Progenitor cell of endocrine pancreas (in vitro differentiated cells): ENCODE measurements at places on chromosomes 13 and 19. TPM values are rescaled to one million over a fixed set of nuclear protein-coding genes. Genes with fewer than 3 reads are reported as not detected.

DNA sequence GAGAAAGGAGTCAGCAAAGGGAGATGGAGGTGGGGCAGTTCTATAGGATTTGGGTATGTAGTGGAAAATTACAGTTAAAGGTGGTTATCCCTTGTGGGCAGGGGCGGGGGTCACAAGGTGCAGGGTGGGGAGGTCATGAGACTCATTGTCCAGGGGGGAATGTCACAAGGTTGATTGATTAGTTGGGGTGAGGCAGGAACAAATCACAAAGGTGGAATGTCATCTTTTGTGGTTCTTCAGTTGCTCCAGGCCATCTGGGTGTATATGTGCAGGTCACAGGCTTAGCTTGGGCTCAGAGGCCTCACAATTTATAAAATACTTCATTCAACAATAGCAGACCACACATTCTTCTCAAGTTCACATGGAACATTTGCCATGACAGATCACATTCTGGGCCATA is 109.6 kb downstream of the ATP11A start:
- H3K4me1 ChIP-seq, result peaks cover under 1% of the 10 kb centered on the region
- H3K36me3 ChIP-seq, result peaks cover 41% of the 10 kb centered on the region
- peak overlapping the region; percentile 48 for H3K27ac ChIP-seq
- no peaks in the 10 kb centered on the region for H3K27me3 ChIP-seq
- no peak for DNase-seq

DNA sequence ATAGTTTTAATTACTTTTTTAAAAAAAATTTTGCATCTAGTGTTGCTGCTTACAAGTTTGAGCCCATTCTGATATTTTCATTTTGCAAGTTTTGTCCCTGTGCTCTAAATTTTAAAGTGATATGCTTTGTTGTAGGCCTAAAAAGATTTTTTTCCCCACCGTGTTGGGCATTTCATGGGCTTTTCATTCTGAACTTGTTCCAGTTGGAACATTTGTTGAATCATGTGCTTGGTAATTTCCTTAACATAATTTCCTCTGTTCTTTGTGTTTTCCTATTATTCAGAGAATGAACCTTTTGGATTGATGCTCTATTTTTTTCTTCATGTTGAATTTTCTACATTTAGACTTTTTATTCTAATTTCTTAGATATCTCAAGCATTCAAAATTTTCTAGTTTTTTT is 206.4 kb upstream of the SPRY2 start:
- peaks cover 2% of the 10 kb centered on the region for H3K36me3 ChIP-seq
- H3K27ac ChIP-seq, result no peak overlapping the region
- no peaks in the 10 kb centered on the region for H3K27me3 ChIP-seq
- no peak overlapping the region for H3K4me3 ChIP-seq
- peaks cover 3% of the 10 kb centered on the region for H3K4me1 ChIP-seq

DNA sequence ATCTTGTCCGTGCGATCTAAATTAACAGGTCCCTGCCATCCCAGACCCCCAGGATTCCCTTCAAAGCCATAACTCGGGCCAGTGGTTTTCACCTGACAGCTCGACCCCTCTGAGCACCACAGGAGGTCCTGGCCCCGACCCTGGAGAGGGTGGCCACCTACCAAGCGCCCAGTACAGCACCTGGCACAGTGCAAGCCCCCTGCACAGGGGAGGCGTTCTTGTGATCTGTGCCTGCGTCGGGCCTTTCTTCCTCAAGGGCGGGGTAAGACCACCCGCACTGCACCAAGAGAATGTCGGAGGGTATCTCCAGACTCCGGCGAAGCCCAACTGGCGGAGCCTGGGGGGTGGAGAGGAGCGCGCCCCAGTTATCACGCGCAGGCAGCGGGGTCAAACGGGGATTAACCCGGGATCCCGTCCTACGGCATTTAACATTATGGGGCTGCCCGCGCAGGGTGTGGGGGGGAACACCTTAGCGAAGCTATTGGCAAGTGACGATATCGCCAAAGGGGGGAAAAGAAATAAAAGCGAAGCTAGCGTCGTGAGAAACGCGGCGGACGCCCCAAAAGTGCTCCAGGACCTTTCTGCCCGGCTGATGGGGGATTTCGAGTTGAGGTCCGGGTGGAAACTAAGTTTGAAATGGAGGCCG is 1.3 kb upstream of the HNRNPL start:
- no peaks in the 10 kb centered on the region for H3K27me3 ChIP-seq
- peaks cover 29% of the 10 kb centered on the region for H3K4me1 ChIP-seq
- peak; percentile 19 for DNase-seq

- no peaks in the 10 kb centered on the region for H3K4me1 ChIP-seq
- peak overlapping the region; percentile 71 for H3K27ac ChIP-seq
- peaks cover 8% of the 10 kb centered on the region for H3K36me3 ChIP-seq
- DNase-seq, result no peak
- no peaks in the 10 kb centered on the region for H3K27me3 ChIP-seq
- H3K4me3 ChIP-seq, result no peak overlapping the region
Measured at GRCh38 chr19:16121967-16122366, 10.3 kb downstream of the RAB8A start.

GRCh38 chr13:30869491-30869890 is 36.6 kb upstream of the MEDAG start:
- no peak for DNase-seq
- H3K36me3 ChIP-seq, result no peaks in the 10 kb centered on the region
- peaks cover 15% of the 10 kb centered on the region for H3K27me3 ChIP-seq
- peaks cover 18% of the 10 kb centered on the region for H3K4me1 ChIP-seq
- H3K27ac ChIP-seq, result no peak overlapping the region

DNA sequence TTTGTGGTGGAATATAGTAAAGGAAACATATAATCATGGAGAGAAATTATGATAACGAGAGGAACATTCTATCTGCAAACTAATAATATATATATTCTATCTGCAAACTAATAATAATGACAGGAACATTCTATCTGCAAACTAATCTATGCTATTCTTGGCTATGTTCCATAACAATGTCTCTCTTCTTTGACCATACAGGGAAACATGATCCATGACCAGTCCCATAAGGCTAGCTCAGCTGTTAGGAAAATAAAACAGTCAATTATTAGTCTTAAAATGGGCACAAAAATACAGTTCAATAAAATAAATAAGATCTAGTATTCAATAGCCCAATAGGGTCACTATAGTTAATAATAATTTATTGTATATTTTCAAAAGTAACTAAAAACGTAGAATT is 707.8 kb upstream of the PCDH20 start:
- no peaks in the 10 kb centered on the region for H3K4me1 ChIP-seq
- no peaks in the 10 kb centered on the region for H3K36me3 ChIP-seq
- no peak overlapping the region for H3K4me3 ChIP-seq

- H3K27ac ChIP-seq, result no peak overlapping the region
- H3K27me3 ChIP-seq, result no peaks in the 10 kb centered on the region
- peaks cover 17% of the 10 kb centered on the region for H3K36me3 ChIP-seq
- DNase-seq, result no peak
Measured at GRCh38 chr13:51745243-51745642, 58.7 kb downstream of the DHRS12 start.

The DACH1 gene
- total RNA-seq, result 34.3 and 37.1 TPM in 2 replicates
